Ovary (tissue), 10 donors: ENCODE measurements at places on chromosomes 5 and 9.

GRCh38 chr5:112316006-112316405 lies 103.1 kb downstream of the EPB41L4A start:
- DNase-seq: no peak

DNA sequence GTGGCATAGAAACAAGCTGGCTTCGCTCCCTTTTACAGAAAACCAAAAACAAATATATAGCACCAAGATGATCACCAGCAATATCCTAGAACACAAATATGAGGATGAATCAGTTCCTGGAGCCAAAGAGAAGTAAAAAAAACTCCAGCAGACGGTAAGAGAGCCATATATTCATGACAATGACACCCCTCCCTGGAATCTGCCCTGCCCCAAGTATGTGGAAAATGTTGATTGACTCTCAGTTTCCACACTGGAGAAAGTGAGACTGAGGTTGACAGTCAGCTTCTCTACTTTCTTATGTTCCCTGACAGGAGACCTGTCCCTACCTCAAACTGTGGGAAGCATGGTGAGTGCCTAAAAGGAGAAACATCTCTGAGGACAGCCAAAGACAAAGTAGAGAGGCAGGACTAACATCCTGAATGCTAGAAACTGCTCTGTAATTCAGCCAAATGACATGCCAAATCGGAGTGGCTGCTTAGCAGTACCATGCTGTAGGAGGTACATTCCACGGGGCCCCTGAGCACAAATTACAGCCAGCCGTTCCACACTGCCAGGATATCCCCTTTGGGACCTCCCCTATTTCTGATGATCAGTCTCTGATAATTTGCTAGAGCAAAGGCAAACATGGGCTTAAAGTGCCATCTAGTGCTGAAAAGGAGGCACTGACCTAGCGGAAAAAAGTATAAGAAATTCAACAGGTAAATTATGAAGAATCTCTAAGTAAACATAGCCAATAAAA lies 424.0 kb upstream of the RGMB start:
- DNase-seq: no peak

DNA sequence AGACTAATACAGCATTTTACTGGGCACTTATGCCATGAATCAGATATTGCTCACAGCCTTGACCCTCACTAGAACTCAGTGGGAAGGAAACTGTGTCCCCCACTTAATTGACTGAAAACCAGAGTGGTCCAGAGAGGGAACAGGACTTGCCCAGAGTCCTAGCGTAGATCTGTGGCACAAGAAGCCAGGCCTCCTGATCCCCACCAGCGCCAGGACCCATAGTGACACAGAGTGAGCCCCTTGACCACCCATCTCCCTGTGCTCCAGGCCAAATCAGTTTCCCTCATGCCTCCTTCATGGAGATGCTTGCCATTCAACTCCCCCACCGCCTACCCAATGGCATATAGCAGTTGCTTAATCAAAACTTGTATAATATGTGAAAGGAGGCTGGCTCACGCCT lies 8.3 kb downstream of the KIF12 start:
- no peak for DNase-seq

- no peak for DNase-seq
These were observed 189.1 kb upstream of the PTGER4 start for GRCh38 chr5:40490464-40491111.

- DNase-seq: no peak
These were observed 11.1 kb downstream of the ERGIC1 start for GRCh38 chr5:172845154-172845553.
